ENCODE measurements at places on chromosomes 7 and 10.

DNA sequence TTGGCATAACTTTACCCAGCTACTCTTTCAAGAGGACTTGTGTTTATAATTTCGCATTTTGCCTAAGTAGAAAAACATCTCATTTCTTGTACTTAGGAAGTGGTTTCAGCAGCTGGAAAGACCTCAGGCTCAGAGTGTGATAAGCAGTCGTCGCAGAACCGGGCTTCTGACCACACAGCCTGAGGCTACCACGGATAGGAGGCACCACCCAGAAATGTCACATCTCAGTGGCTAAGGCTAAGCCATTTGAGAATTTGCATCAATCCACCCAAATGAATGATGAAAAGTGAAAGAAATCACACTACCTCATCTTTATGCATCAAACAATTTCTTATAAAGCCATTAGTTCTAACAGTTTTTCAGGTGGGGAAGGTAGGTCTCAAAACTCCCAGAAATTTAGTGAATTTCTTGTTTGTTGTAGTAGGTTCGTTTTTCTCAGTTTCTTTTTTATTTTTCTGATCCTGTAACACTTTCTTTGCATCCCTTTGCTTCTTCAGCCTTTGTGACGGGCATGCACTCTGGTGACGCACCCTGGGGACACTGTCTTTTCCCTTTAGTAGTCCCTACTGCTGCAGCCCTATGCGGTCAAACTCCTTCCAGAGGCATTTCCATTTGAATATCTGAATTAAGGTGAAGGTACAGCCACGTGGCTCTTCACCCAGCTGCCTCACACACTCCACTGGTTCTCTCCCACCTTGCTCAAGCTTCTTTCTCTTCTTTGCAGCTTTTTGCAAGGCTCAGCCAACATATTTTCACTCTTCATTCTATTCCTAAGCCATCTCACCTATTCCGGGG is 68.5 kb downstream of the MAP3K8 start:
- no peak for DNase-seq

DNA sequence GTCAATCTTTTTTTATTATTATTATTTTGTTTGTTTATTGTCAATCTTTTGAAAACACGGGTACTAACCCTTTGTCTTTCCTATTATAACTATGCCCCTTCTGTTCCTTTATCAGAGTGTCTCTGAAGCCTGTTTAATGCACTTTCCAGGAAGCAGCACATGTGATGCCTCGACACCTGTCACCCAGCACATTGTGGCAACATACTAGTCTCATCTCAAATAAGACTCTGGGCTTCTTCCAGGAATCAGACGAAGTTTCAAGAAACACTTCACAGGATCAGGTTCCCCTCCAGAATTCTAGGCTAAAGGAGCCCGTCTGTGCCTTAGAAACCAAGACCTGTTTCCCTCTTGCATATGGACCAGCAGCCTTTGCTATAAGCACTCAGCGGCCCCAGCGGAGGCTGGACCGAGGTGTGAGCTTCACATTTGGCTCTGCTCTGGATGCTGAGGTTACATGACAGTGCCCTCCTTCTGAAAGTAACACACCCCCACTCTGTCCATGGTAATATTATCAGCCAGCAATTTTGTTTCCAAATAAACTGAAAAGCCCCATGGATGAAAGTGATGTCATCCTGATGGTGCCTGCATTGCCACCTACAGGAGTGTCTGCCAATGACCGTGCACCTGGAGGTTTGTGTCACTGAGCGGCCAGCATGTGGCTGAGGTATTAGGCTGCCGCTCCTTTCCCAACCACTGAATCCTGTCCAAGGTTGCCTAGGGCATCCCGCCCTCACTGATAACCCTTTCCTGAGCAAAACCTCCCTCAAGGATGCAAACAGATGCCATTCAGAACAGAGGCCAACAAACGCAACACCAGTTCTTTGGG is 38.1 kb downstream of the MKI67 start:
- DNase-seq: no peak

- no peak for DNase-seq
Observed at GRCh38 chr10:14665865-14666857, 108.5 kb downstream of the FAM107B start.

- DNase-seq: no peak
Observed at GRCh38 chr7:44333911-44334733, 8.7 kb upstream of the CAMK2B start.

GRCh38 chr7:104299323-104299722 is 29.1 kb upstream of the LHFPL3 start:
- DNase-seq: no peak

GRCh38 chr7:1645071-1645409 is 25.0 kb upstream of the ELFN1 start:
- no peak for DNase-seq

GRCh38 chr10:103238506-103239252 is 7.0 kb upstream of the RPEL1 start:
- DNase-seq: no peak

- no peak for DNase-seq
Observed at GRCh38 chr7:135215698-135216097, 4.4 kb upstream of the WDR91 start.

- DNase-seq: no peak
Observed at GRCh38 chr7:4416396-4417056, 265.6 kb upstream of the FOXK1 start.

DNA sequence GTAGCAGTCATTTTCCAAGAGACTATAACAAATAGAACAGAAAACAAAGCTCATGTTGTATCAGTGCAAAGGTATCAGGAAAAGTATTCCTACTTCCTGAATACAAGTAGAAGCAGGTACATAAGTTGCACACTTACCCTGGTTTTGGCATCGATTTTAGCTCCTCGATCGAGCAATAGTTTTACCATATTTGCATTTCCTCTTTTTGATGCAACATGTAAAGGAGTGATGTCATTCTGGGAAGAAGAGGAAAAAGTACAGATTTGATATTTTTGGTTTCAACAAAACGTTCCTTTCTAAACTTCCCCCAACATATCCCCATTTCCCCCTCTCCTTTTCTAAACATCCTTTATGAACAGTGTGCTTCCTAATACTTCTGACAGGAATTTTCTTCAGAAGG is 155.1 kb downstream of the ANK3 start:
- DNase-seq: no peak

GRCh38 chr7:108860615-108861014 is 290.9 kb downstream of the DNAJB9 start:
- DNase-seq: no peak

DNA sequence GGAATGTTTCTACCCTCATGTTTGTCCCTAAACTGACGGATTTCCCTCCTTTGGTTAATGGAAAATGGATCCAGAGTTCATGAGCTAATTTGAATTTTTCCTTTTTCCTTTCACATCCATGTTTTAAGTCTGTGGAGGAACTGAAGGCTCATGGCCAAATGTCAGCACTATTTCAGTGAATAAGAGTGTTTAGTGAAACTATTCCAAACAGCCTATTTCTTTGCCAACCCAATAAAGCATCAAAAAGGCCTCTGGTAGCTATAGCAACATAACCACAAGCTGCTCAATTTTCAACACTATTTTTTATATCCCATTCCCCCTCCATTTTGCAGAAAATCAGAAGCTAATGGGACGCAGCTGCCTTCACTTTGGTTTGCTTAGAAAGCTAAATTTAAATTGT is 1454.1 kb downstream of the GATA3 start:
- no peak for DNase-seq

GRCh38 chr10:86931872-86932271 is 25.5 kb downstream of the MMRN2 start:
- DNase-seq: no peak

DNA sequence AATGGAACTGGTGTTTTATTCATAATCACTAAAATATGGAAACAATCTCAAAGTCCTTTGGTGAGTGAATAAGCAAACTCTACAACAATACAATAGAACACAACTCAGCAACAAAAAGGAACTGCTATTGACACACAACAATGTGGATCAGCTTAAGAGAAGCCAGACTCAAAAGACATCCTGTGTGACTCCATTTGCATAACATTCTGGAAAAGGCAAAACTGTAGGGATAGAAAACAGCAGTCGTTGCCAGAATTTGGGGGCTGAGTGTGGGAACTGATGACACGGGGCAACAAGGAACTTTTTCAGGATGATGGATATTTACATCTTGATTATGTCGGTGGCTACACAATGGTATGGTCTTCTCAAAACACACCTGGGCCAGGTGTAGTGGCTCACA is 32.4 kb upstream of the SVIL start:
- DNase-seq: no peak

- no peak for DNase-seq
Observed at GRCh38 chr7:22784346-22784745, 38.3 kb downstream of the TOMM7 start.
